Cortex of kidney (tissue), 1 donor: ENCODE measurements at places on chromosomes 1 and 21.

GRCh38 chr1:5945445-5945844 is 46.8 kb downstream of the NPHP4 start:
- no peak for DNase-seq

- DNase-seq: no peak
Observed at GRCh38 chr1:19922015-19922688, 1.3 kb downstream of the PLA2G2E start.

DNA sequence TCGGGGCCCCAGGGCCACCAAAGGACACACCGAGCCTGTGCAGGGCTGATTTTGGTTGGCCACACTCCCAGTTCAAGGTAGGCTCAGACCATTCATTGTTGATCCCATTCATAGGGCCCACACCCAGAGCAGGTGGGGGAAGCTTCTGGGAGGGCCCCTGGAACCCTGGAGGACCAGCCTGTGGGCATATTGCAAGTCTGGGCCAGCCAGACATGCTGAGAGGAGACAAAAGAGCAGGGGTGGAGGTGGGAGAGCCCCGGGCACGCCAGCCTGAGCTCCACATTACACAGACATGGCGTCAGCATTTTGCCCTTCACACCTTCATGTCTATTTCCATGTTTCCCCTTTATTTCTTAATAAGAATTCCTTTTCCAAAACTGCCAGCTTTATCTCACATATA is 25.7 kb downstream of the PMVK start:
- no peak for DNase-seq

GRCh38 chr1:47225430-47226100 is 6.5 kb downstream of the TAL1 start:
- no peak for DNase-seq

- no peak for DNase-seq
Observed at GRCh38 chr1:33872683-33873082, 8.8 kb downstream of the HMGB4 start.

- DNase-seq: no peak
Observed at GRCh38 chr1:242428399-242429190, 95.9 kb downstream of the PLD5 start.

- no peak for DNase-seq
Observed at GRCh38 chr1:41293779-41294178, 51.7 kb upstream of the SCMH1 start.

DNA sequence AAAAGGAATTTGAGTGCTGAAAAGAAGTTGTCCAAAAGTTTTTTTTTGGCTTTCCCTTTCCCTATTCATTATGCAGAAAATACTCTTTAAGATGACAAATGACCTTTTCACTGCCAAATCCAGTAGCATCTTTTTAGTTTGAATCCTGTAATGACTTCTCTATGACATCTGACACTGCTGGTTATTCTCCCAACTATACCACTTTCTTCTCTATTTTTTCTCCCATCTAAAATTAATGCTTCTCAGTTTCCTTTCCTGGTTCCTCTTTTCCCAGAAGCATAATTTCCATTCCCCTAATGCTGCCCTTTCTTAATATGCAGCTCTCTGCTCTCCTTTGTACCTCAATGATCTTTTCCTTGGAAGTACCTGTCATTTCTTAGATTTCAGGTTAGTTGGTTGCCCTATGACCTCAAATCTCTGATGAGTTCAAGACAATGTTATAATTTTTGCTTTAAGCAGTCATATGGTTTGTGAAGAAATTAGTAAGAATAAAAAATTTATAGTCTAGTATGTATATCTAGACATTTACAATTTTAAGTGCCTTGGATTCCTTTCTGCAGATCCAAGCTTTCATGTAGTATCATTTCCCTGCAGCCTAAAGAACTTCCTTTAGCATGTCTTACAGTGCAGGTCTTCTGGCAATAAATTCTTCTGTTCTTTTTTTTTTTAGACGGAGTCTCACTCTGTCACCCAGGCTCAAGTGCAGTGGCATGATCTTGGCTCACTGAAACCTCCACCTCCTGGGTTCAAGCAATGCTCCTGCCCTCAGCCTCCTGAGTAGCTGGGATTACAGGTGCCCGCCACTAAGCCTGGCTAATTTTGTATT is 150.8 kb downstream of the CDC42BPA start:
- no peak for DNase-seq

GRCh38 chr1:92363401-92363800 is 64.5 kb downstream of the RPAP2 start:
- no peak for DNase-seq

GRCh38 chr1:36542962-36543515 is 60.3 kb upstream of the CSF3R start:
- no peak for DNase-seq

GRCh38 chr1:25201006-25201405 is 31.3 kb downstream of the SYF2 start:
- DNase-seq: no peak

GRCh38 chr1:184387476-184388318 is 868 bp downstream of the C1orf21 start:
- no peak for DNase-seq

DNA sequence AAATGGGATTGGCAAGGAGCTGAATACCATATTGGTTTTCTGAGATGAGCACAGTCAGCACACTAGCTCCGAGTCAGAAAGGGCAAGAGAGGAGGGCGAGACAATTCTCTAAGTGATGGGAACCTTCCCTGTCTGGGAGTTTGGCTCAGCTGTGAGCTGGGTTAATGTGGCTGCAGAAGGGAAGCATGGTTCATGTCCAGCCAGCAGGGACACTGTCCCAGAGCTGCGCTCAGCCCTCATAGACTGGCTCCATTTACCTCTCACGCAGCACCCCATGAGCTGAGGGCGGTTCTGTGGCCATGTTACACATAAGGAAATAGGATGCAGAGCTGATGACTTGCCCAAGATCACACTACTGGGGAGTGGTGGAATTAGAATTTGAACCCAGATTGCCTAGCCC is 15.7 kb upstream of the CPT2 start:
- no peak for DNase-seq

DNA sequence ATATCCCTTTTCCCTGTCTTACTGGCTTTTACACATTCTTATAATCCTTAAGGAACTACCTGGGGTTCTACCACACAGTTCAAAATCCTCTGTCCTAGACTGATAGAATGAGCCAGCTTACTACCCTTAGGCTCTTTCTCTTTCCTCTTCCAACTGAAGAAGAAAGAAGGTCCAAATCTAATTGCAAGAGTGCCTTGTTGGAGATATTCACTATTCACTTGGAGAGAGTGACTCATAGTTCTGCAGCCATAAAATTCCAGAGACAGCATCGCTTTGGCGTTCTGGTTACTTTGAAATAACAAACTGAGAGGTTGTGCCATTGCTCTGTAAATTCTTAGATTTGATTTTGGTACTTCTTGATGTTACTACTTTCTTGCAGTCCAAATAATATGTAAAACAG is 4.2 kb downstream of the CADM3 start:
- DNase-seq: no peak

DNA sequence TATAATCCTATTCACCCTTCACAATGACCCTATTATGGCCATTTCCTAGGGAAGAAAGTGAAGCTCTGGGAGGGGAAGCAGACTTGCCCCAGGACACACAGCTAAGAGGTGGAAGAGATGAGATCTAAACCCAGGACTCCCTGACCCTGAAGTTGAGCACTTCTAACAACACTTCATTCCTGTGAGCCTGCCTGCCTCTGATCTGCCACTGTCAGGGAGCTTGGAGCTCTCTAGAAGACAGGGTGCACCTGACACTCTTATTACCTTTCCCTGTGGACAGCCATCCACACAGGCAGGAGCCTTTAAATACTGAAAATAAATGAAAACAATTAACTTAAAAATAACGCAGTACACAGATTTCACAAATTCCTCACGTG is 599 bp downstream of the MKNK1 start:
- DNase-seq: no peak

- no peak for DNase-seq
Observed at GRCh38 chr1:234065794-234066447, 161.4 kb downstream of the SLC35F3 start.

DNA sequence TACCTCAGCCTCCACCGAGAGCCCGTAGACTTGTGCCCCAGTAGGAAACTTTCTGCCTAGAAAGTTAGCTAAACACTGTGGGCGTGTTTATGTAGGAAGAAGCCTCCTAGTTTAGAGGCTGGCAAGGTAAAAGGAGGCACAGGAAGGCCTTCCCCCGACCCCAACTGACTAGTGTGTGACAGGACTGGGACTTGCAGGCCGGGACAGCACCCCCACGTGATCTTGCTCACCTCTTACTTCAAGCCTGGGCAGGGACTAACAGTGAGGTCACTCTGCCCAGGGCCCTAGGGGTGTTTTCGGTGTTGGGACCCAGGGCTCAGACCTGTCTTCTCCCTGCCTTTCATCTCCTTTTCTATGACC is 392 bp upstream of the TAGLN2 start:
- no peak for DNase-seq

GRCh38 chr1:171783816-171784530 is 2.5 kb downstream of the METTL13 start:
- no peak for DNase-seq

- no peak for DNase-seq
Observed at GRCh38 chr1:10113501-10113900, 80.7 kb downstream of the UBE4B start.

DNA sequence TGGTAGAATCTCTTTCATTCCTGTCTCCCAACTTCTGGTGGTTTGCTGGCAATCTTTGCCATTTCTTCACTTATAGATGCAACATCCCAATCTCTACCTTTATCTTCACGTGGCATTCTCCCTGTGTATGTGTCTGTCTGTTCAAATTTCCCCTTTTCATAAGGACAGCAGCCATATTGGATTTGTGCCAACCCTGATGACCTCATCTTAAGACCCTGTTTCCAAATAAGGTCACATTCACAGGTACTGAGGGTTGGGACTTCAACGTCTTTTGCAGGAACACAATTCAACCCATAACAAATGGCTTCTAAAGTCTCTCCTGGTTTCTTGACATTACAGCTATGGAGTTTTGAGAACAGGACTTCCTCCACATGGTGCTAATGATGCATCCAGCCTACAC is 84.5 kb upstream of the OLIG2 start:
- DNase-seq: no peak

- no peak for DNase-seq
Observed at GRCh38 chr1:150484431-150484830, 2.8 kb upstream of the TARS2 start.

- no peak for DNase-seq
Observed at GRCh38 chr1:210260096-210260495, 27.5 kb downstream of the SERTAD4 start.

- no peak for DNase-seq
Observed at GRCh38 chr1:54978528-54979326, 1.7 kb upstream of the TMEM61 start.

DNA sequence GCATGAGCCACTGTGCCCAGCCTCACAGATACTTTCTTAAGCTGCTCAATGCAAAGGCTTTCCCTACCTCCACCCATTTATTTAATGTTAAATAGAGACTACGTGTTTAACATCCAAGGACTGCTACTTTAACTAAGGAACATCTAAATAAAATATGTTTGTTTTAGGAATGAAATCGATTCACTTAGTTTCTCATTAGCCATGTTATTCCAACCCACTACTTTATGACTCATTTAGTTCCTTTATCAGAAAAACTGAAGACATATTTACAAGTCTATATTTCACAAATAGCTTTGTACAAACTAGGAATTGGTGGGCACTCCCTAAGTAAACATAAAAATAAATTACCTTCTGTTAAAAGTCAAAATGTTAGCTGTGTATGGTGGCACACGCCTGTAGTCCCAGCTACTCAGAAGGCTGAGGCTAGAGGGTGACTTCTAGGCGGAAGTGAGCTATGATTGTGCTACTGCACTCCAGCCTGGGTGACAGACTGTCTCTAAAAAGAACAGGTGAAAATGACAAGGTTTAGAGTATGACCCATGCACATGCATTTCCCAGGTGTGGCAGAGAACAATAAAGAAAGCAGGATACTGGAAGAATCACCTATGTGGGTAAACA is 39.9 kb upstream of the AK4 start:
- no peak for DNase-seq

DNA sequence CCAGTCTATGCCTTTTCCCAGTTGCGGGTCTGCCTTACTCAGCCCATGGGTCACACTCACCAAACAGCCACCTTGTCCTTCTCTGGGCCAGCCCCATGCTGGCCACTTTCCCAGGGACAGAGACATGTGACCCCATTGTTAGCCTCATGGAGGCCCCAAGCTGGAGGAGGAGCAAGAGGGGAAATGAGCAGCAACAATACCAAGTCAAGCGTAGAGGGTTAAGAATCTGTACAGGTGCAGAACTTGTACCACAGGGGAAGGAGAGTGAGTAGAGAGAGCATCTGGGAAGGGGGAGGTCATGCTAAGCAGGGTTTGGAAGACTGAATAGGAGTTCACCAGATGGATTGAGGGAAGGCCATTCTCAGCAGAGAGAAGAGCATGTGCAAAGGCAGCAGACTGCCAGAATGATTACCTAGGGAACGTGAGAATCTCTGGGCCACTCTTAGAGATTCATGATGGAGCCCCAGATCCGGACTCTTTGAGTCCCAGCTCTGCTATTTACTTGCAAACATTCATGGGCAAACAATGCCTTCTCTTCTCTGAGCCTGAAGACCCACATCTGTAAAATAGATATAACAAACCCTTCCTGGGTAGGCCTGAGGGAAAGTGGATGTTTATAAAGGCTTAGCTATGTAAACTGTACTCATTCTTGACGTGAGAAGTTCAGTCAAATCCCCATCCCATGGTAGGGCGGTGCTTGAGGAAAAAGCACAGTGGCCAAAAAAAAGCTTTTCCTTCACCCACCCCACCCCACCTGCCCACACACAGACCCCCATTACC is 2.8 kb upstream of the SLC2A1 start:
- DNase-seq: no peak

DNA sequence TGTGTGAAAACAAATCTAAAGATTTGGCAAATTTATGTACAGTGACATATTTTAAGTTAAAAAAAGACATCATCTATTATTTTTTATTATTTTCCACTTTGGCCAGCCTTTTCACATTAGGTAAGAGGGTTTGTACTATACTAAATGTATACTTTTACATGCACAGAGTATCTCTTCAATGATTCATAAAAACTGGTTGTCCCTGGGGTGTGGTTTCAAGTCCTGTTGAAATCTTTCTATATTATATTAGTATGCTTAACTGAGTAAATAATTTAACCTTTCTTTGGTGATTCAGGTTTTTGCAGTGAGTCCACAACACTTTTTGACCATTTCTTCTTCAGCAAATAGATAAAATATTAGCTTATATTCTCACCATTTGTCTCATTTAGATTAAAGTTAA is 45.7 kb downstream of the EEIG2 start:
- DNase-seq: no peak

DNA sequence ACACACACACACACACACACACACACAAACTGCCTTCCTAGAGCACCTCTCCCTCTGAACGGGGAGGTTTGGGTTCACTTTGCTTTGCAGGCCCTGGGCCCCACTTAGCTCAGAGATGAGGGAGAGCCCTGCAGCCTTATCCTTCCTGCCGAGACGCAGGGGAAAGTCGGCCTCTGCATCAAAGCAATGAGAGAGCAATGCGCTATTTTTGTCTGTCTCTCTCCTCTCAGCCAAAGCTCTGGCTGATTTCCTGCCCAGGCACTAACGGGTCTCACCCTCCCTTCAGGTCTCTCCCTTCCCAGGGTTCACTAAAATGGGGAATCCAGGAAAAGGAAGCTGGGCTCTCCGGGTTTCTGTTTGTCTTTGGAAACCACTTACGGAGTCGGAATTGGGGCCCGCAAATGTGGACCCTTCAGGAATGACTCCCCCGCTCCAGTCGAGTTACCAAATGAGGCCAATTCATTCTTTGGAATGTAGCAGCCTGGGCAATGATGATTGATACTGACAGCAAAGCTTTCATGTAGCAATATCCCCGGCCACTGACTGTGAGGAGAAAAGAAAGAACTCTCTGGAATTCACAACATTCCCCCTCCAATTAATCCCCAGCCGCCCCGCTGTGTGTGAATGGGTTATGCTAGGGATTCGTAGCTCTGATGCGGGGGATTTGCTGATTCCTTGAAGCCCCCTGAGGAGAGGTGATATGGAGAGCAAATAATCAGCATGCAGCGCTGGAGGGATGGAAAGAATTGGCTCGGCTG is 61.5 kb upstream of the WLS start:
- no peak for DNase-seq
